HT-29 (cell line): ENCODE measurements at places on chromosomes 12 and 14.

DNA sequence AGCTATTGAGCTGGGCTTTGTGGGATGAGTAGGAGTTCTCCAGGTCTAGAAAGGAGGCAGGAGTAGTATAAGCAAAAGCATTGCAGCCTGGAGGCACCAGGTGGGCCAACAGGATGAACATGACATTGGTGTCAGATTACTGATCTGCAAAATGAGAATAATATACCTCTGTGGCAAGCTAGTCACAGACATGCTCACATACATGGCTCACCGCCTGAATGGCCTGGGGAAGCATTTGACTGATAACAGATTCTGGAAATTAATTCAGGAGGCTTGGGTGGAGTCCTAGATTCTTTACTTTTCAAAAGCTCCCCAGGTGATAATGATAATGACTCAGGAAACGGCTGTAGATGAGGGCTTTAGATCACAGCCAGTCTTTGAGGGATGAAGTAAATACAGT is 709 bp downstream of the TCL1B start:
- DNase-seq = no peak

DNA sequence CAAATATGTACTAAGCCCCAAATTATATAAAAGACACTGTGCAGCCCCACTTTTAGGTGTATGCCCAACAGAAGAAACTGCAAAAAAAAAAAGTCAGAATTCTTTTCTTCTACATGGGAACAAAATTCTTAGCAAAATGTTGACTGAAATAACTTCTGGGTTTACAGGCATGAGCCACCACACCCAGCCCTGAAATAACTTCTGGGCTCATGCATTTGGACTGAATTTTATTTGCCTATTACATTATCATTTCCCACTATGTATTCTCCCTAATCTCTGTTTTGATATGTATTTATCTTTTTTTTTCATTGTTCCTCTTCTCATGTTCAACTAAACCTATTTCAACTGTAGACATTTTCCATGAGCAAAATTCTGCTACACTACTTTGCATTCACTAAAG is 169.2 kb downstream of the GRIN2B start:
- no peak for DNase-seq

DNA sequence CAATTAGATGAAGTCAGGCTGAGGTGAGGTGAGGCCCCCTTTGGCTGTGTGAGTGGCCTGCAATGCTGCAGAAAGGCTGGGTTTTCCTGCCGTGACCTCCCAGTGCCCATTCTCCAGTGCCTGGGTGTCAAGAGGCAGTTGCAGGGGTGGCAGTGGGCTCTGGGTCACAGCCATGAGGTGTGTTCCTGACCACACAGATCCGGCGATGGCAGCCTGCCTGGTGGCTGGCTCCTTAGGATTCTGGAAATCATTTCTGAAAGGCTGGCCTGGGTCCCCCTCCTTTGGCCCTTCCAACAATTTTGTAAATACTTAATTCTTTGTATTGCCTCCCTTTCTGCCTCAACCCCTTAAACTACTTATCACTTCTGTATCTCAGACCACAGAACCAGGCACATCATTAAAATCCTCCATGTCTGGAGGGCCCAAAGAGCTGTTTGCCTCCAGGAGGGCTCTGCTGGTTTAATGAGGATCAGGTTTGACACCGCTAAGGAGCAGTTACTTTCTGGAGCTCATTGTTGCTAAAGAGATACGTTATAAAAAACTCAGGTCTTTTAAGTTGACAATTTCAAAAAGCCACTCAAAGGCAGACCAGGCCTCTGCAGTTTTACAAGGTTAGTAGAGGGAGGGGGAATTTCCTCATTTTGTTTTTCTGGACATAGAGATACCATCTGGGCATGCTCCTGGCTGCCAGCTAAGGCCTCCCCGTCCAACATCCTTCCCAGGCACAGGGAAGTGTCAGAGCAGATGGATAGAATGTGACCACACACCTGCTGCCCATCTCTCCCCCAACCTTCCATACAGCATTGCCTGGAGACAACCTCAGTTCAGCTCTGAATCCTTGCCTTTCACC is 204.4 kb downstream of the FOXN3 start:
- DNase-seq = no peak

GRCh38 chr14:91582761-91583160 is 72.7 kb upstream of the PPP4R3A start:
- no peak for DNase-seq

DNA sequence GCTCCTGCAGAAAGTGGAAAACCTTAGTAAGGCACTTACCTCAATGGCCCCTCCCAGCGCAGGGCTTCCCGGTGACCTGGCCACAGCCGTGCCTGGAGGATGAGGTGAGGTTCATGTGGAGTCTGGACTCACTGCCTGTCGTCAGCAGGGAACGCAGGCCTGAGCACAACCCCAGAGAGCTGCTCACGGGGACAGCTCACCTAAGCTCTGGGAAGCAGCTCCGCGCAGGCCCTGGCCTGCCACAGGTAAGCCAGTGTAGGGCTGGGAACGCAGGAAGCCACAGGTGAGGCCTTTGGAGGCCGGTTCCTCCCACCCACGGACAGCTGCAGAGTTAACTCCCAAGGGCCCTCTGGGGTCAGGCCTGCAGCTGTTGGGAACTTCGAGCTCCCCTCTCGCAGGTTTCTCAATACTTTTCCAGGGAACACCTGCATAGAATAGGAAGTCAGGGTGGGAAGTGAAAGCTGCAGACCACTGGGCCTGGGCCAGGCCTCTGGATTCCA is 32.7 kb downstream of the ANAPC7 start:
- no peak for DNase-seq

- no peak for DNase-seq
Measured at GRCh38 chr12:38930990-38931389, 25.6 kb upstream of the CPNE8 start.

DNA sequence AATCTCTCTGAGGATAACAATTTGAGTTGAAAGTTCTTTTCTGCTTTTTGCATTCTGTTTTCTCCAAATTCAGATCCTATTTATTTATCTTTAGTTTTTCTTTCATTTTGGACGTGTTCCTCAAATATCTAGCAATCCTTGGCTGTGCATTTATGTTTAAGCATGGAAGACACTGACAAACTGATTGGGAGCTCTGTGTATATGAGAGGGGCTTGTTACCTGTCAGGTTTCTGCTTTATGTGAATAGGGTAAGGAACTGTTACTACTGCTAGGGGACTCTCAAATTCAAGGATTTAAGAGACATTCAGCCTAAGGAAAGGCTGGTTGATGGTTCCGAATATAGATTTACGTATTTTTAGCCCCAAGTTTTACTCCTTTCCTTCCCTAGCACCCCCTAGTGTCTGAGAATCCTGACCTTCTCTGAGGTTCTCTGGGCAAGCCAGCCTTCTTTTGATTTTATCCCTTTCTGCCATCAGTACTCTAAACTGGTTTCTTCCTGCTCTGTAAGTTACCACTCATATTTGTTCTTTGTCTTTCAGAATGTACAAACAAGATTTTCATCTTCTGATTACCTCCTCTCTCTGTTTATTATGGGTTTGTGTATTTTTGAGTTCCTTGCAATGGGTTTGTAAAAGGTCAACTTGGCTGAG is 30.5 kb downstream of the YLPM1 start:
- peak; percentile 1 for DNase-seq

- peak; percentile 43 for DNase-seq
Measured at GRCh38 chr12:122825773-122826724, 9.2 kb upstream of the HIP1R start.

- no peak for DNase-seq
Measured at GRCh38 chr12:106328735-106329134, 26.2 kb downstream of the TCP11L2 start.

DNA sequence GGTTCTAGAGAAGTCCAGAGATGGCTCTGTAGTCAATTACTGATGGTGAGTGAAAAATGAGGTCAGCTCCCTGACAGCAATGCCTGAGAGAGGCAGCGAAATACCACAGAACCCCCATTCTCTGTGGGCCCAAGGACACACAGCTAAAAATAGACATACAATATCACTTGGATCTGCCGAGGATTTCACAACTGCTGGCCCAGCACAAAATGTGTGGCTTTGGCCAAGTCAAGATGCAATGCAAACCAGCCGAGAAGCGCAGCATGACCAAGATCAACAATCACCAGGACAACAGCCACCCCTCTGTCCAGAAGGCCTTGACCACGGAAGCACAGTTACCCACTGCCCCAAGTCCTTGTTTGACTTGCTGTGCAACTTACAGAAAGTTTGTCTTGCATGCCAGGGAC is 52.2 kb downstream of the CKAP4 start:
- no peak for DNase-seq

DNA sequence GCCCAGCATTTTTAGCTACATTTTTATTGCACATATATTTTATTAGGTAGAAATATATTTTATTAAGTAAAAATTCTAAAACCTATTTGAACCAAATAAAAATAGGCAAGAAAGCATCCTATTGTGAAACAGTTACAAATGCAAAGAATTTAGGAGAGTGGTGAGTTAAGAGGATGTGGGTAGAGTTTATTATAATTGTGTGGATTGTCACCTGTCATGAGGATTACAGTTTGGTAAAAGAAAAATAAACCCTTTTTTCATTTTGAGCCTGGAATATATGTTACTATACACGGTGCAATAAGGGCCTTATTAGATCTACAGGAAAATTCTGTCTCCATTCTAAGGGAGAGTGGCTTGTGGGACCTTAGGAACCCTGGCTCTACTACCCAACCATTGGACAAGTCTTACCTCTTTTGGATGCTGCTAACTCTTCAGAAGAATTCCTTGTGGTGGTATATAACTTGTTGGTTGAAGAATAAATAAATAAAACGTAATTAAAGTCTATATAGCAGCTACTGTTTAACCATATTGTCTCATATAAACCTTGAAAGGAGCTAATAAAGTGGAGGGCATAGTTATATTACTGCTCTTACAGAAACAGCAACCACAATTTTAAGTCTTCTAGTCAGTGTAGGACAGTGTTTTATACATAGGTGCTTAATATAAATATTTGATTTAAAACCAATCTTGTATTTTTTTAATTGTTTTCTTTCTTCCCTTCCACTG is 67.8 kb downstream of the FGD4 start:
- DNase-seq = no peak

DNA sequence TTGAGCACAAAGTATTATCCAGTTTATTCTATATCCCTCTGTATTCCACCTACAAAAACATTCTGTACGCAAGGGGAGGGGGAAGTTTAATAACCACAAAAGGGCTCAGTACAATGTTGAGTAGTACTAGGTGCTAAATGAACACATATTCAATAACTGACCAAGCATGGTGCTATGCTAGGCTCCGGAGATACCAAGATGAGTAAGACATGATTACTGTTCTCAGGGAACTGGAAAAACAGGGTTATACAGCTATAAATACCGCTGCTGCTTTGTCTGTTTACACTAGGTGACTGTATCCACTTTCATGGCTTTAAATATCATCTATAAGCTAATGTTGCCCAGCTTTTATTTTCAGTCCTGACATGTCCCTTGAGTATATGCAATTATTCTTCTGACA is 135.8 kb downstream of the INSM2 start:
- DNase-seq = peak; percentile 72

- DNase-seq = no peak
Measured at GRCh38 chr12:80187660-80188090, 88.3 kb downstream of the OTOGL start.

GRCh38 chr12:113463746-113464451 is 7.8 kb downstream of the LHX5 start:
- DNase-seq = no peak

DNA sequence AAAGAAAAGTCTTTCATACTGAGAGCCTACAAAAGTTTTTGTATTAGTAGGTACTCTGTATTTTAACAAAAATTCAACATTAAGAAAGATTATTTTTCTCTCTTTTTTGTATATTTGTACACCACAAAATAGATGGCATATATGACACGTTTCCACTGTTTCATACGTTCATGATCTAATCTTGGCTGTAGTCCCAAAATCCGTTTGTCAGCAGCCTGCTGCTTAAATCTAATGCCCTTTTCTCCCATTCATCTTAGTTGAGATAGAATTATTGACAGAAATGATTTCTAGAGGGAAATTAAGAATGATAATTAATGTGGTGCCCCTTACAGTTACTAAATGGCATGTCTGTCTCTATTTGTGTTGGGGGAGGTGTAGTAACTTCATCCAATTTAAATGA is 140.7 kb upstream of the NOVA1 start:
- DNase-seq = no peak

DNA sequence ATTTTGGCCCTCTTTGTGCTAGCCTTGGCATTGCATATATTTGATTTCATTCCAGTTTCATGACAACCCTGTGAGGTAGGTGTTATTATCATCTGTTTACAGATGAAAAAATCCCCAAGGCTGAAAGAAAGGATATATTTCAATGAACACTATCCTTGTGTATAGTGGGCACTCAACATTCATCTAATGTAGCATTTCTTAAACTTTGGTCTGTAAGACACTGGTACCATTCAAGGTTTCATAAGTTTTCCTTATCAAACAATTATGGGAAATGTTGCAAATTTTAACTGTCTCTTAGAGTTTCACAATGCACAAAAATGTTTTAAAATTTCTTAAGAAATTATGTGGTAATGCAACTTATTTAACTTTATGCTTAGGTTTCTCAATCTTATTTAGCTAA is 44.3 kb downstream of the ATP23 start:
- no peak for DNase-seq

DNA sequence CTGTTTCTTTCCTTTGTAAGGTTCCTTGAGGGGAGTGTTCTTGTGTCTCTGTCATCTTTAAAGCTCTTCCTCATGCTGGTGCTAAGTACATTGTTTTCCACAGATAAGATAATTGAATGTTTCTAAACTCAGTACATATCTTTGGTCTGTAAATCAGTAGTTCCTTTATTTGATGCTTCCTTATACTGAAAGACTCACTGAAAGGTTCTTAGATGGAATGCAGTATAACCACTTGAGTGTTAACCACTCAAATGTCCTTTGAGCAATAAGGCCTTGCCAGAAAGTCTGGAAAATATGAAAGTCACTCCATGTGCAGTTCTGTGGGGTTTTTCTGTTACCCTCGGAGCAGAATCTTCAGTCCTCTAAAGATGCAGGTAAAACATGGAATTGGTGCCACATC is 23.0 kb upstream of the RNU6-8 start:
- no peak for DNase-seq

- DNase-seq = peak; percentile 74
Measured at GRCh38 chr14:103072595-103073366, 11.2 kb upstream of the LBHD2 start.

- no peak for DNase-seq
Measured at GRCh38 chr12:62839869-62840660, 94.9 kb downstream of the PPM1H start.

DNA sequence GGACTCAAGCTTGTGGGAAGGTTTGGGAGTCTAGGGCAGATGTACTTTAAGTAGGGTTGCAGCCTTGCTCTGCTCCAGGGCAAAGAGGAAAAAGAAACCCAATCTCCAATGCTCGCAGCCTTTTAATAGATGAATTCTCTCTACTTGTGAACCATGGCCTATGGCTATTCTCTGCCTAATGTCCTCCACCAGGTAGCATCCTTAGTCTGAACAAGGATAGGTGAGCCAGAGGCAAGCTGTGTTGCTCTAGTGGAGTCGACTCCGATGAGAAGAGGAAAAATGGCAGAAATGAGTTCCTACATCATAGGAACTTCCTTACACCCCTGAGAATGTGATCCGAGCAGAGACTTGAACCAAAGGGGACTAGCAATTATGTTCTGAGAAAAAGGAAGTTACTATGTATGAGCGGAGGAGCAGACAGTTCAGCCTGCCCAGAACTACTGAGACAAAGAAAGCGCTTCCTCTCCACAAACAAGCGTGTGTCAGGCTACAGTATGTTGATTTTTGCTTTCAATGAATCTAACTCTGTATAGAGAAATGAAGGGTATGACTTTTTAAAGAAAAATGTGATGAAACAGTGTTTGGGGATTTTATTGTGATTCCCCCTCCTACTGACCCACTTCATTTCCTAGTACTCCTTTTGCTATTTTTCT is 153.6 kb upstream of the ARID2 start:
- no peak for DNase-seq

GRCh38 chr12:47362126-47362705 is 282.5 kb upstream of the AMIGO2 start:
- DNase-seq = no peak
